ENCODE measurements at places on chromosomes 13 and 19. TPM values are rescaled to one million over a fixed set of nuclear protein-coding genes. Genes with fewer than 3 reads are reported as not detected.

- DNase-seq = peak; percentile 8
Observed at GRCh38 chr13:45120967-45121831, 889 bp downstream of the GTF2F2 start.

DNA sequence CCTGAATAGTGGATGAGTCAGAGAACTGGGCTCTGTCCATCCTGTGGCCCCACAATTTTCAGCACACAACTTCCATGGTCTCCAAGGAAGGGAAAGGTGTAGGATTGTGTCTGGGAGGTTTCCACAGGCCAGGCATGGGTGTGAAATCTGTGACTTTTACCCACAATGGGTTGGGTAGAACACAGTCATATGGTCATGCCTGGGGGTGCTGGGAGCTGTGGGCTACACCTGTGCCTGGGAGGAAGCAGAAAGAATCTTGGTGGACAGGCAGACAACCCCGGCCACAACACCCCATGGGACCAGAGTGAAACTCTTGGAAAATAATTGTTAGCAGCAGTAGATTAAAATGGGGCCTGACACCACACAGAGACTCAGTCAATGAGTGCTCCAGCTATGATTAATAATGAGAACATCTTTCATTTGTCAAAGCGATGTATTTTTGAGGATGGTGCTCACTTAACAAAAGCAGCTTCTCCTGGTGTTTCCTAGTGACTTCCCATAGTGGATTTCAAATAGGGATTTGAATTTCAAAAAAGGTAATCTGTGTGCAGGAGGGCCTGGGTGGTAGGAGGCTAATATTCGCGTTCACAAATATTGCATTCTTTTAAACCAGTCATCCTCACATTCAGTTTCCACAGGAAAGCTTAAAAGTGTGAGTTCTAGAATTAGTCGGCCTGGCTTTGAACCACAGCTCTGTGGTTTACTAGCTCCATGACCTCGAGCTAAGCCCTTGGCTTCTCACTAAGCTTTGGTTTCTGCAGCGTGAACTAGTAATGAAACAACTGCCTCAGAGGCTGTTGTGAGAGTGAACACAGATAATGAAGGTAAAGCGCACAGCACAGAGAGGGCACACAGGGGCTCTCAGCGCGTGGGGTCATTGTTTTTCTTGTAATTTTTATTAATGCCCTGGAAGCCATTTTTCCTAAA, 89.3 kb upstream of the UQCRFS1 start:
- no peak for DNase-seq

Gene CCDC8
- 53.8 TPM for polyA plus RNA-seq

GRCh38 chr13:106373989-106374572, 161.4 kb downstream of the EFNB2 start:
- no peak for DNase-seq

- DNase-seq = no peak
Observed at GRCh38 chr19:44142059-44142433, 692 bp downstream of the ZNF234 start.

DNA sequence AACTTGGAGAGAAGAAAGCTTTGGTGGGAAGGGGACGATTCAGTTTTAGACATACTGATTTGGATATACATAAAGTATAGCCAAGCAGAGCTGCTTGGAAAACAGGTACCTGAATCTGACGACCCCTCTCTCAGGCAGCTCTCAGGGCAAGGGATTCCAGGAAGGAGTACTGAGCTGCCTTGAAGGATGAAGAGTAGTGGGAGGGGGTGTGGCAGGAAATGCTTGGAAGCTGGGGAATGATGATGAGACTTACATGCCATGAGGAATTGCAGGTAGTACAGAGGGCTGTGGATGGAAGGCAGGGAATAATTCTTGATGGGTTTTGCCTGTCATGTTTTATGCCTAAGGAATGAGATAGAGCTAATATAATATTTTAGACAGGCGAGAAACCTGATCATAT, 38.7 kb downstream of the HTR2A start:
- DNase-seq = no peak

DNA sequence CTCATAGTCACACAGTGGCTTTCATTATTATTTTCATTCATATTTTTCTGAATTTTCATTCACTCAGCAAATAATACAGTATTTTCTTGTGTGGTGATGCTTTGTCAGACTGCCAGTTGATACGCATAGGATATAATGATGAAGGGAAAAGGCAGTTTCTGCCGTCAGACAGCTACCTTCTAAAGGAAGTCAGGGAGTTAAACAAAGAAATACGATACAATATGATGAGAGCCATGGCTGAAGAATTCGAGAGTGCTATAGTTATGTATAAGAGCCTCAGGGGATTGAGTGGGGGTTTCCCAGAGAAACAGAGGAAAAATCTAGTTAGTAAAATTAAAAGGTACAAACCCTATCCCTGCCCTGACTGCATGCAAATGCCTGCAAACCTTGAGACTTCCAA, 479.1 kb downstream of the OLFM4 start:
- DNase-seq = no peak

- no peak for DNase-seq
Observed at GRCh38 chr19:16185768-16186123, 536 bp downstream of the FAM32A start.

- DNase-seq = no peak
Observed at GRCh38 chr13:31980830-31981229, 50.7 kb upstream of the FRY start.

DNA sequence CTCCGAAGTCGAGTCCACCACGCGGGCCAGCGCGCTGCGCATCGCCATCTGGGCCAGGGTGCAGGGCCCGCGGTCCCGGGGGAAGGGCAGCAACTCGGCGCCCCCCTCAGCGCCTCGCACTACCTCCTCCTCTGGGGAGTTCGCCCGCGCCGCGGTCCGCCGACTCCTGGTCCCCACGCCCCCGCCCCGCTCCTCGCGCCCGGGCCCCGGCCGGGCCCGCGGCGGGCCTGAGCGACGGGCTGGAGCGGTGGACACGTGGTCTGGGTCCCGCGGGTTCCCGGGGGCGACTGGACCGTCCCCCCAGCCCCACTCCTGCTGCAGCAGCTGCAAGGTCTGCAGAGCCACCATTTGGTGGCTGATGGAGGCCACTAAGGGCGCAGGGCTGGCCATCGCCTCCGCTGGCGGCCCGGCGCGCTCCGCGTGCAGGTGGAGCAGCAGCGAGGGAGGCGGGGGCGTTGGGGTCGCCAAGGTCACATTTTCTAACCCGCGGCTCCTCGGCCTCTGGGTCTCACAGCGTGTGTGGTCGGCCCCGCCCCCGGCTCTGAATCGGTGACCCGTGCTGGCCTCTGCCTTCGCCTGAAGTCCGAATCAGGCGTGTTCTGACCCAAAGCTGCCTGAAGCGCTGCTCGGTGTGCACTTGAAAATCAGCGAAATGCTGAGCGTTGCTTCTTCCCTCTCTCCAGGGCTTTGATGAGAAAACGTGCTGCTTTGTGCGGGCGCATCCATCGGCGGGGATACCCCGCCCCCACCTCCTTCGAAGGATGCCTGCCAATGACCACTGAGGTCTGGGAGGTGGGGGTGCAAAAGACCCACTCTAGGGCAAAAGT, at the start of gene DLEU7:
DLEU7 (minus strand) TSS at position 436 of the 827 bp plus-strand sequence; CDS start at position 390, 46 bp downstream.
- DNase-seq = peak; percentile 13

DNA sequence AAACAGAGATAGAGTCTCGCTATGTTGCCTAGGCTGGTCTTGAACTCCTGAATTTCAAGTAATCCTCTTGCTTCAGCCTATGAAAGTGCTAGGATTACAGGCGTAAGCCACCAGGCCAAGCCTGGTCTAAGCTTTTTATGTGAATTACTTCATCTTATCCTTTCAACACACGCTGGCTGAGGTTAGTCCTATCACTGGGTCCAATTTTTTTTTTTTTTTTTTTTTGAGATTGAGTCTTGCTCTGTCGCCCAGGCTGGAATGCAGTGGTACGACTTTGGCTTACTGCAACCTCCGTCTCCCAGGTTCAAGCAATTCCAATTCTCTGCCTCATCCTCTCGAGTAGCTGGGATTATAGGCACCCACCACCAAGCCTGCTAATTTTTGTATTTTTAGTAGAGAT, 10.4 kb downstream of the MYO1F start:
- DNase-seq = no peak

GRCh38 chr19:16117594-16118033, 5.9 kb downstream of the RAB8A start:
- no peak for DNase-seq

Gene HAUS5
- polyA plus RNA-seq = 21.4 TPM

Gene RFPL4AL1
- polyA plus RNA-seq = 0.24 TPM

Gene C13orf42
- polyA plus RNA-seq = 0.52 TPM

GRCh38 chr13:112734696-112735547, 45.1 kb downstream of the ATP11A start:
- DNase-seq = no peak

Gene ANGPTL4
- 2.5 TPM for polyA plus RNA-seq

Gene CDC34
- polyA plus RNA-seq = 55.4 TPM

- DNase-seq = peak; percentile 92
Observed at GRCh38 chr19:17135001-17135853, 59.6 kb downstream of the MYO9B start.

Gene CALR3
- not detected for polyA plus RNA-seq

DNA sequence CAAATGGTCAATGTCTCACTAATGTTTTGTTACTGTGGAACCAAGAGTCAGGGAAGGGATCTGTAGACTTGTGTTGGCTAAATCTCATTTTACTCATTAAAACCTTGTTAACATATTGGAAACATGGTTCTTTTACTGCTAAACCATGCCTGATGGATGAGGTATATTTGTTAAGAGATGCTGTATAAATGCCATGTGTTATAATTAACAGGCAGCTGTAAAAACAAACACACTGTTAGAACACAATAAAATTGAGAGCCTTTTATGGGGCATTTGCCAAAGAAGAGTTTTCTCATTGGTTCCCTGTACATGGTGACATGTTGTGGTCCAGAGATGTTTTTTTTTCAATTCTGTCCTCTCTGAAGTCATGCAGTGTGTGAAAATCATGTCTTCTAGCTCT, 121.9 kb downstream of the ESD start:
- no peak for DNase-seq

Gene ZNF729
- polyA plus RNA-seq = 0.76 TPM

DNA sequence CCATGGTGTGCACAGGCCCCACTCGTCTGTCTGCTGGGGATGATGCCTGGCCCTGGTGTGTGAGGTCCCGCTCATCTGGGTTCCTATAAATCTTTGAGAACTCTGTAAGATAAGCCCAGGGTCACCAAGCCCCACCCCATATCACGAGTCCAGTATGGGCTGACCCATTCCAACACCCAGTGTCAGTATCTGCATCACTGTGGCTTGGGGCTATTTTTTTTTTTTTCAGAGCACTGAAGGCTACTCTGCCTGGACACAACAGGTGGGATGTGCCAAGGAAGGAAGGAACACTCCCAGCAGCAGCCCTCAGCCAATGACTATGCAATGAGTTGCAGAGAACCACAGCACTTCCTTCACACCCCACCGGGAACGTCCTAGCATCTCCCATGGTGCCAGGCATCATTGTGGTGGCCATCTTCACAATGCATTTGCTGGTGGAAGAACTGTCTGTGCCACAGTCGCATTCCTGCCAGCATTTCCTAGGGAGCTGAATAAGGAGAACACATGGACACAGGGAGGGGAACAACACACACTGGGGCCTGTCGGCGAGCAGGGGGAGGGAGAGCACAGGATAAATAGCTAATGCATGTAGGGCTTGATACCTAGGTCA, 83.1 kb upstream of the TSHZ3 start:
- DNase-seq = no peak

Gene CD33
- 1.6 TPM for polyA plus RNA-seq

DNA sequence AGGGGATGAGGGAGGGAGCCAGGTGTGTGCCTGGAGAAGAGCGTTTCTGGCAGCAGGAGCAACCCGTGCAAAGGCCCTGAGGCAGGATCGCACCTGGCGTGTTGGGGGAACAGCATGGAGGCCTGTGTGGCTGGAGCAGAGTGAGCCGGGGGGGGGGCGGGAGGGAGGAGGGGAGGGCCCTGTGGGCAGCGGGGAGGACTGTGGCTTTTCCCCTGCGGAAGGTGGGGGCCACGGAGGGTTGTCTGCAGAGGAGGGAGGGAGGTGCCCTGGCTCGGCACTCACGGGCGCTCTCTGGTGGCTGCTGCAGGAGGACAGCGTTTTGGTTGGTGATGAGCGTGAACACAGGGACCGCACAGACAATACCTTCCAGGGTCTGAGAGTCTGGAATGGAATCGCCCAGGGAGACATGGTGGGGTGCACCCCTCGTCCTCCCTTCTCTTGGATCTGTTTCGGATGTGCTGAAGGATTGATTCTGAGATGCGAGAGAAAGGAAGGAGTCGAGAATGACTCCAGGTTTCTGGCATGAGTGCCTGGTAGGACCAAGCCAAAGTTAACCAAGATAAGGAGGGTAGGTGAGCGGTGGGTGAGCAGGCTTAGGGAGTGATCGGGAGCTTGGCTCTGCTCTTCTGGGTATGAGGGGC, 6.5 kb downstream of the RAB11B start:
- no peak for DNase-seq

Gene MAMSTR
- 4.1 TPM for polyA plus RNA-seq

GRCh38 chr13:70375718-70376117, 267.5 kb upstream of the KLHL1 start:
- no peak for DNase-seq

DNA sequence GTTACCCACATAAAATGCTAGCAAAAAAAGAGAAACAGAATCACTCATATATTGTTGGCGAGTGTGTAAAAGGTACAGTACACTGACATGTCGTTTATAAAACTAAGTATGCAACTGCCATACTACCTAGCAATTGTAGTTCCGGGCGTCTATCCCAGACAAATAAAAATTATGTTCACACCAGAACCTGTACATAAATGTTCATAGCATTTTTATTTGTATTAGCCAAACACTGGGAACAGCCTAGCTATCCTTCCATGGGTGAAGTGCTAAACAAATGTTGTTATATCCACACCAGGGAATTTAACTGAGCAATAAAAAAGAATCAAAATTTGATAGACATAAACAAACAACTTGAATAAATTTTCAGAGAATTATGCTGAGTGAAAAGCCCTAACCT, 28.9 kb upstream of the POSTN start:
- no peak for DNase-seq

GRCh38 chr19:1019980-1020867, 699 bp downstream of the TMEM259 start:
- DNase-seq = no peak

Gene DCLK1
- polyA plus RNA-seq = 4.4 TPM

Gene KLK12
- not detected for polyA plus RNA-seq

GRCh38 chr19:55230329-55230728, 1.8 kb upstream of the TMEM86B start:
- no peak for DNase-seq

DNA sequence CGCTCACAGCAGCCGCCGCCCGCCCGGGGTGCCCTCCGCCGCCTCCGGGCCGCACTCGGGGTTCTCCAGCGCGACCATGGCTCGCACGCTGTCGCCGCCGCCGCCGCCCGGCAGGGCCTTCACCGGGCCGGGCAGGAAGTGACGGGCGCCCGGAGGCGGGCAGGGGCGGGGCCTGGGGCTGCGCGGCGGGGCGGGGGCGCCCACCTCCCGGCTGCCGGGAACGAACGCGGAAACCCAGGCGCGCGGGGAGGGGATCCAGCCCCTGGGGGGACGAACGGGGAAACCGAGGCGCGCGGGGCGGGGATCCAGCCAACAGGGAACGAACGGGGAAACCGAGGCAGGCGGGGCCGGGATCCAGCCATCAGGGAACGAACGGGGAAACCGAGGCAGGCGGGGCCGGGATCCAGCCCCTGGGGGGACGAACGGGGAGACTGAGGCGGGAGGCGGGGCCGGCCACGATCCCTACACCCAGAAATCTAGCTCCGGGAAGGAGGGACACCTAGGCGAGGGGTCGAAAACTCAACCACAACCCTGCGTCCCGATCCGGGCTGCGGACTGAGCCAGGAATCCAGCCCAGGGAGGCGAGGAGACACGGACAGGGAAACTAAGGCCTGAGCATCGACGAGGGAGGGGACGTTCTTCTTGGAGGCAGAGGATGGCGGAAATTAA, at the start of gene R3HDM4:
R3HDM4 (minus strand) TSS at position 140 of the 669 bp plus-strand sequence; CDS start at position 78, 62 bp downstream.
- DNase-seq = no peak
